ENCODE measurements at places on chromosomes 16 and 17.
A peak's percentile ranks its signal among the peaks of the same experiment; 100 is the strongest.

- no peak for DNase-seq
- no peaks in the 10 kb centered on the region for H3K27me3 ChIP-seq
- H3K4me3 ChIP-seq, result no peak overlapping the region
- no peaks in the 10 kb centered on the region for H3K36me3 ChIP-seq
- H3K4me1 ChIP-seq, result peaks cover 13% of the 10 kb centered on the region
These were observed 26.1 kb downstream of the GLG1 start for GRCh38 chr16:74580833-74581232.

GRCh38 chr16:53207810-53208752 is 153.3 kb downstream of the CHD9 start:
- peaks cover 3% of the 10 kb centered on the region for H3K4me1 ChIP-seq
- no peak for DNase-seq
- H3K27ac ChIP-seq, result no peak overlapping the region
- H3K4me3 ChIP-seq, result no peak overlapping the region
- H3K36me3 ChIP-seq, result no peaks in the 10 kb centered on the region

GRCh38 chr17:9266031-9266680 is 244.8 kb downstream of the NTN1 start:
- H3K4me3 ChIP-seq, result no peak overlapping the region
- DNase-seq, result no peak
- no peak overlapping the region for H3K27ac ChIP-seq

DNA sequence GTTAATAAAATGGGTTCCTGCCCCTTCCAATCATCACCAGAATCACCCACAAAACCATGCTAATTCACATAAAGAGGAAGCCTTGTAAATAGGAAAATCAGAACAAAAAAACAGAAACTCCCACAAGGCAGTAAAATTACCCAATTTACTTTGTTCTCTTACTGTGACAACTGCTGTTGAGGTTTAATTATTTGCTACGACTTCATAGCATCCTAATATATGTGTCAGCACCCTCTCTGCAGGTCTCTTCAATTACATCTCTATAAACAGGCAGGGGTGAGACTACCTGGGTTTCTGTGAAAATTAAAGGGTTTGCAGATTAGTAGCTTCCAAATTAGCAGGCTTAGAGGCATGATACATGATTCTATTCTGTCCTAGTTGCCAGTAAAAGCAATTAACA is 2.7 kb downstream of the WDR59 start:
- no peak overlapping the region for H3K4me3 ChIP-seq
- DNase-seq, result no peak
- H3K4me1 ChIP-seq, result peaks cover 8% of the 10 kb centered on the region
- H3K36me3 ChIP-seq, result peaks cover 5% of the 10 kb centered on the region
- H3K27ac ChIP-seq, result no peak overlapping the region

DNA sequence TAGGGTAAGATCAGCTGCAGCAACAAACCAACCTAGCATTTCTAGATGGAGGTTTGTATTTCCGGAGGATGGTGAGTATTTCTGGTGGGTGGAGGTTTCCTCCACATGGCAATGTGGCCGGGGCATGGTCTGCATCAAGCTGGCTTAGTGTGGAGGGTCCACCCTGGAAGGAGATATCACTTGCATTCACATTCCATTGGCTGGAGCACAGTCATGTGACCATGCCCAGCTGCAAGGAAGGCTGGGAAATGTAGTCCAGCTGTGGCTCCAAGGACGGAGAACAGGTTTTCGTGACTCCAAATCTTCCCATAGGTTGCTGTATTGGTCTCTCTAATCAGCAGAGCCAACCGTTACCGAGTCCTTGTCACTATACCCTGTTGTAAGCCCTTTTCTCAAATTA is 68.7 kb downstream of the RAI1 start:
- no peaks in the 10 kb centered on the region for H3K36me3 ChIP-seq
- H3K27ac ChIP-seq, result peak overlapping the region; percentile 31
- DNase-seq, result peak; percentile 34
- peaks cover 40% of the 10 kb centered on the region for H3K4me1 ChIP-seq
- H3K27me3 ChIP-seq, result no peaks in the 10 kb centered on the region

DNA sequence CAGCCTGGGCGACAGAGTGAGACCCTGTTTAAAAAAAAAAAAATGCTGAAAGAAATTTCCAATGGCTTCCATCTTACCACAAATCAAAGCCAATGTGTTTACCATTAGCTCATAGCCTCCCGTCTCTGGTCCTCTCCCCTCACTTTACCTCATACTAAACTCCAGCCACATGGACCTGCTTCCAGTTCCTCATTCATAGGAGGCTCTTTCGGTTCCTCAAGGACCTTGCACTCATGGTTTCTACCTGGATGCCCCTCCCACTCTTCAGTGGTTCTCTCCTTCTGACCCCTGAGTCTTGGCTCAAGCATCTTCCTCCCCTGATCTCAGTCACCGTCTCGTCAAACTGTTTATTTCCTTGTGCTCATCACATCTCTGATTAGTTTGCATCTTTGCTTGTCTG is 3.8 kb upstream of the DEF8 start:
- no peak for DNase-seq
- no peaks in the 10 kb centered on the region for H3K27me3 ChIP-seq
- no peak overlapping the region for H3K27ac ChIP-seq
- H3K4me3 ChIP-seq, result no peak overlapping the region

DNA sequence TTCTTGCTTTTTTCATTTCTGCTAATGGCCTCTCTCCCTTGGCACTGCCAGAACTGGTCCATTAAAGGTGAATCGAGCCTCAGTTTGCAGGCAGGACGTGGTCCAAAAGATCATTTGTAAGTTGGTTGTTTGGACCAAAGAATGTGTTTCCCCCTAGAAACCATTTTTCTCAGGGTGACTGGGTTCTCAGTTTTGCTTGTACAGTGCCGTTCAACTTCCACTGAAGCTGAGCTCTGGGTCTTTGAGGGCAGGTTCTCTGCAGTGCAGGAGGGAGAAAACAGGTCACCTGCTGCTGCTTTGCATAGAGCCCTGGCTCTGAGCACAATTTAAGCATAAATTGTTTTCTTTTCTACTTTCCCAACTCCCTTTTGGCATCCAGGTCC is 9.0 kb upstream of the AMZ2 start:
- no peaks in the 10 kb centered on the region for H3K36me3 ChIP-seq
- peaks cover 46% of the 10 kb centered on the region for H3K4me1 ChIP-seq
- H3K4me3 ChIP-seq, result peak overlapping the region; percentile 11
- no peaks in the 10 kb centered on the region for H3K27me3 ChIP-seq
- H3K27ac ChIP-seq, result peak overlapping the region; percentile 87

DNA sequence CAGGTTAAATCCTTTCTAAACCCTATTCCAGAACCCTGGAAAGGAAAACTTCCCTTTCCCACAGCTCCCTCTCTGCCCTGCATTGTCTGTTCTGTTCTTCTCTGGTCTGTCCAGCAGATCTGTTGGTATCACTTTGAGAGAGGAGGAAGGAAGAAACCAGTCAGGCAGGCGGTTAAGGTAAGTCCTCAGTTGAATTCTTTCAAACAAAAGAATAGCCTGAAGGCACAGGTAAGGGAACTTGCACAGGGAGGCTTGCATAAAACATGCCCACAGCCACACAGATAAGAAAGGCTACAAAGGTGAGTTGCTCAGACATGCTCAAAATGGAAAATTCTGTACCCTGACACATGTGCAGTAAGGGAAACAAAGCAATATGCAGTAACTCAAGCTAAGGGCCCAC is 595.7 kb upstream of the CDH5 start:
- H3K4me1 ChIP-seq, result no peaks in the 10 kb centered on the region
- H3K4me3 ChIP-seq, result no peak overlapping the region
- no peaks in the 10 kb centered on the region for H3K36me3 ChIP-seq
- H3K27me3 ChIP-seq, result no peaks in the 10 kb centered on the region
- H3K27ac ChIP-seq, result no peak overlapping the region

GRCh38 chr17:55996826-55997225 is 156.4 kb upstream of the ANKFN1 start:
- H3K27ac ChIP-seq, result no peak overlapping the region
- no peak for DNase-seq
- no peaks in the 10 kb centered on the region for H3K4me1 ChIP-seq
- no peak overlapping the region for H3K4me3 ChIP-seq
- H3K36me3 ChIP-seq, result no peaks in the 10 kb centered on the region

DNA sequence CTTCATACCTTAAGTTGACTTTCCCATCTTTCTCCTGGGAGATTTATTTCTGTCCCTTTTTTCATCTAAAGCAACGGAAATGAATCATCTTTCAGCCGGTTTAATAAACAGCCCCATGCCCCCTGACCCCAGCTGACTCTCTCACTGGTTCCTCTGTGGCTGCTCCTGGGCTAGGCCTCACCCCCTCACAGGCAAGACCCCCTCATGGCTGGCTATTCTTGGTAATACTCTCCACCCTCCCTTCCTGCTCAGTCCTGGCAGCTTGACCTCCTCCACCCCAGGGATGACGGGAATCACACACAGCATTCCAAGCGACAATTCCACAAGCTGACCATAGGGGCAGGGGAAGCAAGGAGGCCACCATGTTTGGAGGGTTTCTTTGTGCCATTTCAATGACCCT is 1.5 kb upstream of the ADAP2 start:
- H3K4me3 ChIP-seq, result no peak overlapping the region
- H3K36me3 ChIP-seq, result no peaks in the 10 kb centered on the region
- H3K4me1 ChIP-seq, result peaks cover 11% of the 10 kb centered on the region
- H3K27ac ChIP-seq, result no peak overlapping the region
- peaks cover 25% of the 10 kb centered on the region for H3K27me3 ChIP-seq

DNA sequence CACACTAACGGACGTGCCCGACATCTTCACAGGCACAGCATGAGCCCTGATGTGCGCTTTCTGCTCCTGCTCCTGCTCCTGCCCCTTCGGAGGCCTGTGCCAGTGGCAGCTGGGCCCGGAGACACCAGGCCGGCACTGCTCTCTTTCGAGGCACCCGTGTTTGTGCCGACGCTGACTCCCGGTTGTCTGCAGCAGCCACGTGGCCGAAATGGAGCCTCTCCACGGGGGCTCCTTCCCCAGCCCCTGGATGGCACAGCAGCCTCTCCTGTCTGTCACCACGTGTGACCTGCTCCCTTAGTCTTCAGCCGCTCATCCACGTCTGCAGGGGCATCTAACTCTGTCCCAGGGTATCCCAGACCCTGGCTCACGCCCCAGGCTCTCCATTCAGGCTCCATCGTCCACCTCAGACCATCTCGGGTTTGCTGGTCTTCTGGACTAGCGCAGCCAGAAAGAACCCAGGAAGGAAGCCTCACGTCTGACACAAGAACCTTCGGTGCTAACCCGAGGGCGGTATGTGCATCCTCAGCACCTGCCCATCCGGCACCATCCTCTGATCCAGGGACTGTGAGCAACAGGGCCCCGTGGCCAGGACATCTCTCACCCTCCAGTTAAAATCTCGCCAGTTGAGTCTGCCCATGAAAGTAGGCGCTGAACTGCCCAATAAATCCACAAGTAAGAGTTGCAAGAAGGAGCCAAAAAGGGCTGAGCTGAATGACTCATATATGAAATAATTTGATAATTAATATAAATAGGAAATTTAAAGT is 4.2 kb upstream of the RPH3AL start:
- H3K36me3 ChIP-seq, result no peaks in the 10 kb centered on the region
- H3K27ac ChIP-seq, result no peak overlapping the region
- no peak for DNase-seq
- no peak overlapping the region for H3K4me3 ChIP-seq
- no peaks in the 10 kb centered on the region for H3K4me1 ChIP-seq

- H3K27me3 ChIP-seq, result no peaks in the 10 kb centered on the region
- H3K27ac ChIP-seq, result no peak overlapping the region
These were observed 260.0 kb downstream of the HAPSTR1 start for GRCh38 chr16:9351440-9351839.

- peaks cover 7% of the 10 kb centered on the region for H3K4me1 ChIP-seq
- H3K36me3 ChIP-seq, result no peaks in the 10 kb centered on the region
- DNase-seq, result no peak
- H3K4me3 ChIP-seq, result no peak overlapping the region
- H3K27ac ChIP-seq, result no peak overlapping the region
These were observed 1.0 kb upstream of the B9D1 start for GRCh38 chr17:19363460-19364035.

DNA sequence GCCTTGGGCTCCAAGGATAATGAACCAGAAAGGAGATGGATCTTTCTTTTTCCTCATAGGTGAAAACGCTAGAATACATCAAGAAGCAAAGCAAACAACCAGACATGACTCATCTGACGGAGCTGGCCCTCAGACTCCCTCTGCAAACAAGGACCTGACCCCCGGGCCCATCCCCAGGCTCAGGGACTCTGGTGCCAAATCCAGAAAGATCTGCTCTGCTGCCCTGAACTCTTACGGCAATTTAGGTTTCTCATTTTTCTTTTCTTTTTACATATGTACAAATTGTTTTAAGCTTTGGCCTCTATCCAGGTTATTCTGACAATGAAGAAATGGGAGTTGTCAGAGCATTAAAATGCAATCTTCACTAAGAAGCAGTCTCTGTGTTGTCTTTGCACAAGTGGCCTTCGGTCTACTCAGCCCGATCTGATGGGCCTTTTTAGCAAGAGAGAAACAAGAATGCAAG is 17.7 kb downstream of the KNOP1 start:
- H3K4me3 ChIP-seq, result no peak overlapping the region
- no peaks in the 10 kb centered on the region for H3K27me3 ChIP-seq
- no peak for DNase-seq
- H3K27ac ChIP-seq, result no peak overlapping the region

DNA sequence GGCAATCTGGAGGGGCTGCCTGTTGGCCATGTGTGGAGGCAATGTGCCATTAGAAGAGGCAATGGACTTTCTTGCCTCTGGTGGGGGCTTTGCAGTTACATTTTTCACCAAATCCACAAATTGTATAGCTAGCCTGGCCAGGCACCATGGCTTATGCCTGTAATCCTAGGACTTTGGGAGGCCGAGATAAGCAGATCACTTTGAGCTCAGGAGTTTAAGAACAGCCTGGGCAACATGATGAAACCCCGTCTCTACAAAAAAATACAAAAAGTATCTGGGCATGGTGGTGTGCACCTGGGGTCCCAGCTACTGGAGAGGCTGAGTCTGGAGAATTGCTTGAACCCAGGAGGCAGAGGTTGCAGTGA is 2.7 kb upstream of the RNF112 start:
- DNase-seq, result no peak
- no peaks in the 10 kb centered on the region for H3K4me1 ChIP-seq
- no peak overlapping the region for H3K27ac ChIP-seq
- H3K36me3 ChIP-seq, result no peaks in the 10 kb centered on the region
- H3K4me3 ChIP-seq, result no peak overlapping the region

- peak overlapping the region; percentile 53 for H3K4me3 ChIP-seq
- H3K27me3 ChIP-seq, result no peaks in the 10 kb centered on the region
- peak overlapping the region; percentile 45 for H3K27ac ChIP-seq
- H3K4me1 ChIP-seq, result peaks cover 18% of the 10 kb centered on the region
- no peak for DNase-seq
These were observed 5.0 kb downstream of the ARMC7 start for GRCh38 chr17:75114552-75115314.

GRCh38 chr17:82204831-82205719 is 7.6 kb downstream of the CCDC57 start:
- no peaks in the 10 kb centered on the region for H3K27me3 ChIP-seq
- peak overlapping the region; percentile 78 for H3K27ac ChIP-seq
- DNase-seq, result no peak
- H3K4me1 ChIP-seq, result peaks cover 25% of the 10 kb centered on the region

Measured in effector memory CD4-positive, alpha-beta T cell (primary cell).